Activated CD8-positive, alpha-beta memory T cell treated with anti-CD3 and anti-CD28 coated beads for 4 hours (primary cell): ENCODE measurements at places on chromosomes 12 and 14.

DNA sequence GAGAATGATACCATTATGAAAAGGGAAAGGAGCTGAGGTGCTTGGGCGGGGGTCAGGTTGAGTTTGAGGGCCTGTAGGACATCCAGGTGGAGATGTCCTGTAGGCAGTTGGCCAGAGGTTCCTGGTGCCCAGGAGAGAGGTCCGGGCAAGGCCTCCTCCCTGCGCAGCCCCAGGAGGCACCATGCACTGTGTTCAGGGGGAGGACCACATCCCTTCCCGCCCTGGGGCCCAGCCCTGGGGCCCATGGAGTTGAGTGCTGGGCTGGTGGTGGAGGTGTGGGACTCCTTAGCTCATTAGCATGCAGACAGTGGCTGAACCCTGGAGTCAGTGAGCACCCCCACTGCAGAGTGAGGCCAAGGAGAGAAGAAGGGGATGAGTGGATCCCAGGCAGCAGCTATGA is 5.7 kb upstream of the FAIM2 start:
- no peak for DNase-seq

DNA sequence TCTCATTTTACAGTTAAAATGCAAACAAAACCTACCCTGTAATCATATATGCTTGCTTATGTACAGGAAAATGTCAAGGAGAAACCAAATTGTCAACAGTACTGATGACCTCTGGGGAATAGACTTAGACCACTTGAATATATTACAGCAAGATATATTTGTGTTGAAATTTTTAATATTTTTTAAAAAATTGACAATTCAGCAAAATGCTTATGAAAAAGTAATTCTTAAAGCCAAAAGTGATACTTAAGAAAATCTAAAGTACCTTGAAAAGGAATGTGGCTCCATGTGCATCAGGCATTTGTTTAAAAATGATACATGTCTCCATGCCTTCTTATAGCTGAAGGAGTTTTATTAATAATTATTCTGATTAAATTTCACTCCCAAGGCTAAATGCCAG is 49.2 kb downstream of the PTPN21 start:
- DNase-seq = no peak

- no peak for DNase-seq
Observed at GRCh38 chr14:89411976-89412375, 5.1 kb downstream of the FOXN3 start.

DNA sequence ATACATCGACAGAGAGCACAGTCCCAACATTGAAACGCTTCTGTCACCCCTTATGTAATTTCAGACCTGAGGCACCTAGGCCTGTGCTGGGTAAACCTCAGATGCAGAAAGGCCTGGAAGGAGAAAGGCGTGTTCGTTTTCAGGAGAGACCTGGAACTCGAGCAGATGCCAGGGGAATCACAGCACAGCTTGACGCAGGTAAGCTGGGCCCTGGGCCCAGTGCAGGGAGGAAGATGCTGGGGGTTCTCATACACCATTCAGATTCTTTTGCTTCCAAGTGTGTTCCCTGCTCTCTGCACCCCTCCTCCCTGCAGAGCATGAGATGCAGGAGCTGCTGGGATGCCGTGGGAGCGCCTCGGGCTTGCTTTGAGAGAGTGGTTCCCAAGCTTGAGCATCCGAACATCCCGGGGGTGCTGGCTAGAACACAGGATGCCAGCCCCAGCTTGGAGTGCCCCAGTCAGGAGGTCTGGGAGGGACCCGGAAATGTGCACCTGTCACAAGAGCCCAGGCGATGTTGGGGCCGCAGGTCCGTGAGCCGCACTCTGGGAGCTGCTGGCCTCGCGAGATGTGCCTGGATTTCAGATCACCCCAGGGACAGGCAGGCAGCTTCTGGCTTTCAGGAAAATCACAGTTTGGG is 35.9 kb downstream of the FZD10 start:
- no peak for DNase-seq

- DNase-seq = no peak
Observed at GRCh38 chr12:2614341-2614740, 180.4 kb upstream of the FKBP4 start.

GRCh38 chr12:92208613-92209121 is 63.0 kb upstream of the BTG1 start:
- DNase-seq = no peak
